NCI-H2171 (cell line): ENCODE measurements at places on chromosomes 4 and X.
A peak's percentile ranks its signal among the peaks of the same experiment; 100 is the strongest.

DNA sequence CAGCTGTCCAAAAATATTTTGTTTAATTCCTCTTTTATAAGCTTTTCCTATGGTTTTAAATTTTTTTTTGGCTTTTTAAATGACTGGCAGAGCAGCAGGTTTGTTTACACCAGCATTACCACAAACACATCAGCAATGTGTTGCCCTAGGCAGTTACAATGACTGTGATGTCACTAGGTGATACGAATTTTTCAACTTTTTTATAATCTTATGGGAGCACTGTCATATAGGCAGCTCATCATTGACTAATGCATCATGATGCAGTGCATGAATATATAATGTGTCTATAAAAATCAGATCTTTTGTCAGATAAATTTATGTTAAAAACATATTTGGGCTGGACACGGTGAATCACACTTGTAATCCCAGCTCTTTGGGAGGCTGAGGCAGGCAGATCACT, 231.6 kb upstream of the SLIT2 start:
- DNase-seq: no peak

DNA sequence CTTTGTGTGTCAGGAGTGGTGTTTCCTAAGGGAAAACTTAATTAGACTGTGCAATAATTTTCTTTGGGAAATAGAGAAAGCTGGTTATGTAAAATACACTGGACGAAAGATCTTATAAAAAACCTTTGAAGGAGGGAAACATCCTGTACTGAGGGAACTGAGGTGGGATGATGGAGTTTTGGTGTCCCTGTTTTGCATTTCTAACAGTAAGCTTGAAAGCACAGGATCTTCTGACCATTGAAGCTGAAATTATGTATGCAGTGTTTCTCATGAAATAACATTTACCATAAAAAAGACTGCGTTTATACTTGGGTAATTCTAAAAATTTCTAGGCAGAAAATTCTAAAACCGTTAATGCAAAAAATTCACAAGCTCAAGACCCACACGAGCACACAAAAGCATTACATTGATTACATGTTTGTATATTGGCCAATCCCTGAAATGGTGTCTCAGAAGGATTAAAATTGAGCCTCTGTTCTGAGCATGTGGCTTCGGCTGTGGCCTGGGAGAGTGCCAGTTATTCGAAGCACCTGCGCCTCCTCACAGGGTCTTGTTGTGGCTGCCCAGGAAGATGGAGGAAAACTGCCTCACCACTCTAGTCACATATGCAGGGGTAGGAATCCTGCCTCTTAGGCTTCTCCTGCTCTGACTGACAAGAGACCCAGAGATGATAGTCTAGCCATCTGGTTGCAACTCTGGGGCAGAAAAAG, 49.5 kb downstream of the JADE3 start:
- peak; percentile 43 for DNase-seq

DNA sequence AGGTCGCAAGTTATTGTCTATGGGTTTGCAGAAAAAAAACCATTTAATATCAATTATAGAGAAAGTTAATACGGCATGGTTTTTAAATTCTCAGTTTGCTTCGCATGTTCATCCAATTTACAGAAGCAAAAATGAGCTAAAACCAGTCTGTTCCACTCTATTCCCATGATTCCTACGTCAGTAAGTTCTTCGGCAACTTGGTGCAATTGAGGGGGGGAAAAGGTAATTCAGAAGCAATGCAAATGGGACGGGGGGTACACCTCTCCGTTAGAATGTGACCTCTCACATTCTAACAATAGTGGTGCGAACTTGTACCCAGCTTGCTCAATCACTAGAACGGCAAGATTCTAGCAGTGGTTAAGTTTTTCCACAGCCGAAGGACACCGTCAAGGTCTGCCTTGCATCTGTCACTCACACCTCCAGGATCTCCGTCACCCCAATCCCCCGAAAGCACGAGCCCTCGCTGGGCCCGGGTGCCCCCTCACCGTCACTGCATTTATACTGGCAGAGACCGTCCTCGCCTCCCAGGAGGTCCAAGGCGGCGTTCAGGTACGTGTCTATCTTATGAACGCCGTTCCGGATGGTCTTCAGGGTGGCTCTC, 653 bp downstream of the PLA2G12A start:
- no peak for DNase-seq

GRCh38 chr4:829761-830600, 4.1 kb upstream of the CPLX1 start:
- DNase-seq: no peak

GRCh38 chrX:38142610-38143009, 78.1 kb downstream of the SRPX start:
- no peak for DNase-seq

- DNase-seq: no peak
Observed at GRCh38 chrX:102154218-102154860, 1.4 kb downstream of the BEX5 start.

DNA sequence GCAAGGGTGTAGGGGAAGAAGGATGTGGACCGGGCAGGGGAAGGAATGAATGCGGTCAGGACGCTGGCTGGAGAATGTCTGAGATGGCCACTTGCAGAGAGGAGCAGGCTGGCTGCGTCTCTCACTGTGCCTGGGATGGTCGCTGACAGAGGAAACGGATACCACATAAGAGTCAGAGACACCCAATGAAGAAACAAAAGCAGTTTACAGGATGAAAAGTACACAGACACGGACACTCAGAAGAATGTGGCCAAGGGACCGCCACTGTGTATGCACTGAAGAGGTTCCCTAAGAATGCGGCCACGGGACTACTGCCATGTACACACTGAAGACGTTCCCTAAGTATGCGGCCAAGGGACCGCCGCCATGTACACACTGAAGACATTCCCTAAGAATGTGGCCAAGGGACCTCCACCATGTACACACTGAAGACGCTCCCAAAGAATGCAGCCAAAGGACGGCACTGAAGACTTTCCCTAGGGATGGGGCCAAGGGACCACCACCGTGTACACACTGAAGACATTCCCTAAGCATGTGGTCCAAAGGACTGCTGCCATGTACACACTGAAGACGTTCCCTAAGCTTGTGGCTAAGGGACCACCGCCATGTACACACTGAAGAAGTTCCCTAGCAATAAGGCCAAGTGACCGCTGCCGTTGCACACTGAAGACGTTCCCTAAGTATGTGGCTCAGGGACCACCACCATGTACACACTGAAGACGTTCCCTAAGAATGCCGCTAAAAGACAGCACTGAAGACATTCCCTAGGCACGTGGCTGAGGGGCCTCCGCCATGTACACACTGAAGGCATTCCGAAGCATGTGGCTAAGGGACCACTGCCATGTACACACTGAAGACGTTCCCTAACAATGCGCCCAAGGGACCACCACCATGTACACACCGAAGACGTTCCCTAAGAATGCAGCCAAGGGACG, 32.2 kb downstream of the DHRSX start:
- no peak for DNase-seq

GRCh38 chr4:129254126-129254525, 158.2 kb downstream of the C4orf33 start:
- no peak for DNase-seq

GRCh38 chr4:36492041-36492440, 210.6 kb downstream of the DTHD1 start:
- no peak for DNase-seq

- DNase-seq: no peak
Observed at GRCh38 chr4:111323916-111324315, 701.0 kb upstream of the PITX2 start.

GRCh38 chrX:153688506-153688905, 780 bp downstream of the SLC6A8 start:
- DNase-seq: no peak

DNA sequence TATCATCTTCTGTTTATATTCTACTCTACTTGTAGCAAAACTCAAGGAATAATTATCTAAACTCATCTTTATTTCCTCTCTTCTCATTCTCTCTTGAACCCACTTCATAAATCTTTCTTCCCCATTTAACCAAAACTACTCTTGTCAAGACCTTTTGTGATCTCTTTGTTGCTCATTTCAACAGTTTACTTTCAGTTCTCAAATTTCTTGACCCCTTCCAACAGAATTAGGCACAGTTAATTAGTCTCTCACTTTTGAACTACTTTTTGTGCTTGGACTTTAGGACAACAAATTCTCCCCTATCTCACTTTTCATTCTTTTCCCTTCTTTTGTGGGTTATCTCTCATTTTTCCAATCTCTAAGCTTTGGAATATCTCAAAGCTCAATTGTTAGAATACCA, 27.4 kb upstream of the CAMK2D start:
- no peak for DNase-seq

- DNase-seq: no peak
Observed at GRCh38 chrX:73214426-73215094, at the start of gene NAP1L2. TSS of gene NAP1L2 (minus strand) at chrX:73214851. CDS start at chrX:73214492, 359 bp downstream.

DNA sequence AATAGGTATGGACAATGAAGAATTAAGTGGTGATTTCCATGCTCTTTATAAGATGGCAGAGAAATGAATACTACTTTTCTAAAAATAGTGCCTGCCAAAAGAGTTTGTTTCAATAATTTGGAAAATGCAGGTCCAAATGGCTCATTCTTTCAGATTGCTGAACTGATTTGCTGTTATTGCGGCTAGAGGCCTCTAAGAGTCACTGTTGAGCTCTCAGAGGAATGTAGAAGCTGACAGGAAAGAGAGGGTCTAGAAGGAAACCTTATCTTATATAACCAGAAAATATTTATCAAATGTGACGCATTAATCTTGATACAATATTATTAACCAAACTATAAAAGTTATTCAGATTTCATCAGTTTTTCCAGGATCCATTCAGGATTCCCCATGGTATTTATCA, 65.7 kb upstream of the PAGE1 start:
- DNase-seq: no peak

DNA sequence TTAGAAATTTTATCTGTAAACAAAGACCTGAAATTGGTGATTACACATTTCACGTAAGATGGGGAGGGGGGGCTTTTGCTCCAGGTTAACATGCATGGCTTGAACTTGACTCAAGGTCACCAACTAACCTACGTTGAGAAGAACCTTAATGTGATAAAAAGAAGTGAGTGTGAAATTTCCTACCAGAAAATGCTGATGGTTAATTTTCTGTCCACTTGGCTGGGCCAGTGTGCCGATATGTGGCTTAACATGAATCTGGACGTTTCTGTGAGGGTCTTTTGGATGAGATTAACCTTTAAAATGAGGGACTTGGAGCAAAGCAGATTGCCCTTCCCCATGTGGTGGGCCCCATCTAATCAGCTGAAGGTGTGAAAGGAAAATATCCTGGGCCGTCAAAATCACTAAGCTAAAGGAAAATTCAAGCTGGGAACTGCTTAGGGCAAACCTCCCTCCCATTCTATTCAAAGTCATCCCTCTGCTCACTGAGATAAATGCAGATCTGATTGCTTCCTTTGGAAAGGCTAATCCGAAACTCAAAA, 107.3 kb upstream of the ENPP6 start:
- DNase-seq: no peak

- DNase-seq: no peak
Observed at GRCh38 chrX:130560544-130560943, 158.8 kb downstream of the RBMX2 start.

GRCh38 chr4:8525383-8526120, 54.6 kb upstream of the GPR78 start:
- no peak for DNase-seq

DNA sequence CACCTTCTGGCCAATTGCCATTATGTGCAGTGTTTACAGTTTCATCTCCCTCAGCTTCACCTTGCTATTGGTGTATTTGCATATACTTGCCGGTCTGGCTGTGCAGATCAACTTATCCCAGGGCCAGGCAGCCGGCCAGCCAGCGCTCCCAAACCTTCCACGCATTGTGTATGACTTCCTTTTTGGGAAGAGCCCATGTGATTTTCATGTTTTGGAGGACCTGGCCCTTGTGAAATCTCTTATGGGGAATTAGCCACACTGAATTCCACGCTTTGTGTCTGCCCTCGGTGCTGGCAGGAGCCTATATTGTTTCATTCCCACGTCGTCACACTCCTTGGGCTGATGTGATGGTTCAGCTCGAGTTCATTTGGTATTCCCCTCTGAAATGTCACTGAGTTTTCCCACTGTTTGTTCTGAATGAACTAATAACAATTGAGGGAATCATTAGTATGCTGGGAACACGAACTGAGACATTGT, 6.0 kb upstream of the PDLIM3 start:
- no peak for DNase-seq

GRCh38 chrX:43328358-43328946, 327.6 kb upstream of the MAOA start:
- no peak for DNase-seq

GRCh38 chr4:52051615-52052474, 741 bp downstream of the SPATA18 start:
- peak; percentile 55 for DNase-seq

DNA sequence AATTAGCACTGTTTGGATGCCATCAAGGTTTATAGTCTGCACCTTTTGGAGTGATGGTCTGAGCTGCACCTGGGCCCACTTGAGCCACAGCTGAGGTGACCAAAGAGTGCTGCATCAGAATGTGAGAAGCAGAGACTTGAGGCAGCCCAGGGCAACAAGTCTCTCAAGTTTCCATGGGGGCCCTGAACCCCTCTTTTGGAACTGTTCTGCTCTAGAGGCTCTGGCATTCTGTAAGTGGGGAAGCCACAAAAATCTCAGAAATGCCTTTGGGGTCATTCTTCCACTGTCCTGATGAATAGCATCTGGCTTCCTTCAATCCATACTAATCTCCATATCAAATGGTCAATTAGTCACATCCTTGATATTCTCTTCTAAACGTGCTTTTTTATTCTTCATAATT, 298.4 kb upstream of the MAOA start:
- no peak for DNase-seq

DNA sequence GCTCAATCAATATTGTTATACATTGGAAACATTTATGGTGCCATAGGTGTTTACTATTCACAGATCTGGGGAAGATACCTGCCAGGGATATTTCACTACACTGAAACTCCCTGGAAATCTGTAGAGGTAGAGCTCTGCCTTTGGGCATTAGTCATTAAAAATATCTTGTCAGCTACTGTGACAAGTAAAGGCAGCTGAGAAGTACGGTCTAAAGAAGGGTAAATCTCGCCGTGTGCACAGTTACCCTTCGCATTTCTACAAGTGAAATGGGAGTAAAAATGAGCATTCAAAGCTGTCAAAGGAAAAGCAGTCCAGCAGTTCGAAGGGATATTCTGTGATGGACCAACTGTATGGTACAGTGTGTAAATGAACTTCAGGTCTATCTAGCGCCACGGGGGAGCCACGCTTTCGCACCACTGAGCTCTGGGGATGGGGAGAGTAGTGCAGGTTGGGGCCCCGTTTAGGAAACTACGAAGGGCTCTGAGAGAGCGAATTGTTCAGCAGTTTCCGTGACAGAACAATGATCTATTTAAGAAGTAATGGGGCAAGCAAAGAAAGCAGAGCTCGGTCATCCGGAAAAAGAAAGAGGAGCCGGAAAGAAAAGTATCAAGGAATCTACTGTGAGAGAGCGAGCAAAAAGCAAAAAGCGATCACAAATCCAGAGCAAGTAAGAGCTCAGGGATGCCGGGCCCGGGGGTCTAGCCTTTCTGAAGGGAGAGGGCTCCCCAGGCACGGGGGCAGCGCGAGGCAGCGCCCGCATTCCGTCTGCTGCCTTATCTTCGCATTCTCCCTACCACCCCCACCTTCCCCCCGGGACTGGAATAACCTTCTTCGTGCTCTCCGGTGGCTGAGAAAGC, 646 bp downstream of the TIGD4 start:
- DNase-seq: peak; percentile 50
